Activated naive CD4-positive, alpha-beta T cell treated with anti-CD3 and anti-CD28 coated beads for 36 hours (primary cell): ENCODE measurements at places on chromosomes 12 and 14. TPM values are rescaled to one million over a fixed set of nuclear protein-coding genes. Genes with fewer than 3 reads are reported as not detected.
A peak's percentile ranks its signal among the peaks of the same experiment; 100 is the strongest.

- H3K27me3 ChIP-seq, result no peaks in the 10 kb centered on the region
- no peak for DNase-seq
- H3K36me3 ChIP-seq, result no peaks in the 10 kb centered on the region
These were observed 308.7 kb downstream of the SOX5 start for GRCh38 chr12:23640754-23641153.

- no peak overlapping the region for H3K27ac ChIP-seq
- peaks cover 39% of the 10 kb centered on the region for H3K36me3 ChIP-seq
- H3K27me3 ChIP-seq, result no peaks in the 10 kb centered on the region
These were observed 37.3 kb downstream of the SNX6 start for GRCh38 chr14:34592623-34593022.

DNA sequence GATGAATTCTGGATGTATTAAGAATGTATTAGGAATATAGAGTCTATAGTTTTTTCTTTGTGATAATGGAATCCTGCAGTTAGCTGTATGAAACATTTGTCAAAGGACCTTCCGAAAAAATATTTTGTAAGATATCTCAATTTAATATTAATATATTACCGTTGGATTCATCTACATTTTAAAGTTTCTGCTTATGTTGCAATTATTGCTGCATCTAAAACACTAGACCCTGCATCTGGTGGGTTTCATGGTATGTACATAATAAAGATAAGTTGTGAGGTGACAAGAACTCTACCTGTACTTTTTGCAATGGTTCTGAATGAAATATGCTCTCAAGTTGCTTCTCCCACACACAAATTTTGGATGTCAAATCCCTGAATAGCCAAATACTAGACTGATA lies 565.9 kb upstream of the FBXO33 start:
- H3K27me3 ChIP-seq, result no peaks in the 10 kb centered on the region
- no peak overlapping the region for H3K4me3 ChIP-seq
- no peaks in the 10 kb centered on the region for H3K36me3 ChIP-seq
- no peaks in the 10 kb centered on the region for H3K4me1 ChIP-seq

DNA sequence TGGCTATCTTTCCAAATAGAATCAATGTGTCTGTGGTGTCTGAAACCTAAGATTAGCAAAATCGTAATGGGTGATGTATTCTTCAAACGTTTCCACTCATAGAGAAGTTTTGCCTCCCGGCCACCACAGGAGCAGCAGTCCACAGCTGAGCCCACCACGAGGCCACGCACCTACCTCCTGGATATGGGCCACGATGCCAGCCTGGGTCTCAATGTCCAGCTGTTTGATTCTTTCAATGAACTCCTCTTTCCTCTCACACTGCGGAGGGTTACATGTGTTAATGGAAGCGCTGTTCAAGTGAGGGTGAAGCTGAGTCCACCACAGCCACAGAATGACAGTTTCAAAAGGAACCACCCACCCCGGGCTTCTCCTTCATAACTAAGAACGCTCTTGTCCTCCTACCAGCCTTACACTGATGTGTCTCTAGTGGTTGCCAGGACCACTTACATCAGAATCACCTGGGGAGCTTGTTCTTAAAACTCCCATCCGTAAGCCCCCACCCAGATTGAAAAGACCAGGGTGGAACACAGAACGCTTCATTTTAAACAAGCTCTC lies 75.3 kb downstream of the CCDC88C start:
- H3K4me3 ChIP-seq, result no peak overlapping the region
- DNase-seq, result no peak
- peaks cover 19% of the 10 kb centered on the region for H3K4me1 ChIP-seq

DNA sequence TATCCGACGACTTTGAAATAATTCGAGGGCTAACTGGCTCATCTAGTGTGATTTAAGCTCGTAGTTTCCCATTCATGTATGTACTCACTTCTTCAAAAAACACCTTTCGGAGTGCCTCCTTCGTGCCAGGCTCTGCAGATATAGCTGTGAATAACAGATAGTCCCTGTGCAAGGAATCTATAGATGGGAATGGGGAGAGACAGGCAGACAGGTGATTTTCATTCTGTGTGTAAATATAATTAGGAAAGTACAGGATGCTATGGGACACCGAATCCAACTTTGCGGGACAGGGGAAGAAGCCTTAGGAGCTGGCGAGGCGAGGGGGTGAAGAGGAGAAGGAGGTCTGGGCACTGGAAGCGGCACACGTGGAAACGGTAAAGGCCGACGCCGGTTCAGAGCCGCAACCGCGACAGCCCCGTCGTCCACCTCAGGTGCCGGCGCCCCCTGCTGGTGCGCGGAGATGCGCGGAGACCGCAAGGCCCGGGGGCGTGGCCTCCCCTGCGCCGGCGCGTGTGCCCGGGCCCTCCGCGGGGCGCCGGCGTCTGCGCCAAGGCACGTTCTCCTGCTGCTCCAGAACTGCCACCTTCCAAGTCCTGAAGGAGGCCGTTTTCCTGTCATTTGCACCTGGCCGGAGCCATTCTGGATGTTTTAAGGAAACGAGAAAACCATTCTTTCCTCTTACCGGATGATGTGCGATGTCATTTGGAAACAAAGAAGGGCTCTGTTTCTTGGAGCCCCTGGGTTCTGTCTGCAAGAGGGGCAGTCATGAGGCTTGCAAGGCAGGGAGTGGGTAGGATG lies 18.0 kb upstream of the CACNA1C start:
- peaks cover 13% of the 10 kb centered on the region for H3K27me3 ChIP-seq
- H3K4me1 ChIP-seq, result peaks cover 10% of the 10 kb centered on the region
- no peaks in the 10 kb centered on the region for H3K36me3 ChIP-seq
- H3K4me3 ChIP-seq, result peak overlapping the region; percentile 59

R3HDM2 gene
- total RNA-seq, result 44.8 TPM

ZFYVE21 gene
- 9.1 TPM for total RNA-seq

NEUROD4 gene
- total RNA-seq, result not detected
